ENCODE measurements at places on chromosomes 7 and 10.

DNA sequence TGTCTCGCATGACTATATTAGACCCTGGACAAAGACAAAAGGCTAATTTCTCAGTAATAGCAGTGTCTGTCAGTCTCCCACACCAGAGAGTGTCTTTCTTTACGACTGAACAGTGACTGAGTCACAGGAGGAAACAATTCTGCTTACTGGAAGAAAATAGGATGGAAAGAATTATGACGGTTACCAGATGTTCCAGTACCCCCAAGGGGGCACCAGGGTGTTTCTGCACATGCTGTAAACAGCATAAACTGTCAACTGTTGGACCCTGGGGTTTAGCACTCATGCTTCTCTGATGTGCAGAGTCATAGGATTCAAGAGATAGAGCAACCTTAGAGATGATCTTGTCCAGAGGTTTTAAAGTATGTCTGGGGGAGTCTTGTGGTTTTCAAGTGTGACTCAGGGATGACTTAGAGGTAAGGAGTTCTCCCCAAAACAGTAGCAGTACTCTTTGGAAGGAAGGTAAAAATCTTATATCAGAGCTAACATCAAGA, 291.7 kb downstream of the THSD7A start:
- DNase-seq: peak; percentile 63

GRCh38 chr10:122379537-122379936, 5.0 kb downstream of the PLEKHA1 start:
- DNase-seq: no peak

DNA sequence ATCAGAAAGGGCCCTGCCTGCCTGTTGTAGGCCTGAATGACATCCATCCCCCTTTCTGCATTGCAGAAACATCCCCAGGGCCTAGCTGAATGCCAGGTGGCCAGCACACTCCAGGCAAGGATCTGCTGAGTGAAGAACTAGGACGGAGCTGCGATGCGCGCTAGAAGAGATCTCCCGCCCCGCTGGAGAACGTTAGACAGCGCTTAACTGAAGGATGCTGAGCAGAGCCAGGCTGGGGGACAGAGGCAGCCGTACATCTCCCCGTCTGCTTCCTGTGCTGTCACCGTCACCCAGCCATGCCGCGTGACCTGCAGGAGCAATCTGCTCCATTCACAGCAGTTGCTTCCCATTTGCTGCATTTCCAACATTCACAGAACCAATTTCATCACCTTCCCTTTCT, 73.3 kb downstream of the FAM53B start:
- no peak for DNase-seq

DNA sequence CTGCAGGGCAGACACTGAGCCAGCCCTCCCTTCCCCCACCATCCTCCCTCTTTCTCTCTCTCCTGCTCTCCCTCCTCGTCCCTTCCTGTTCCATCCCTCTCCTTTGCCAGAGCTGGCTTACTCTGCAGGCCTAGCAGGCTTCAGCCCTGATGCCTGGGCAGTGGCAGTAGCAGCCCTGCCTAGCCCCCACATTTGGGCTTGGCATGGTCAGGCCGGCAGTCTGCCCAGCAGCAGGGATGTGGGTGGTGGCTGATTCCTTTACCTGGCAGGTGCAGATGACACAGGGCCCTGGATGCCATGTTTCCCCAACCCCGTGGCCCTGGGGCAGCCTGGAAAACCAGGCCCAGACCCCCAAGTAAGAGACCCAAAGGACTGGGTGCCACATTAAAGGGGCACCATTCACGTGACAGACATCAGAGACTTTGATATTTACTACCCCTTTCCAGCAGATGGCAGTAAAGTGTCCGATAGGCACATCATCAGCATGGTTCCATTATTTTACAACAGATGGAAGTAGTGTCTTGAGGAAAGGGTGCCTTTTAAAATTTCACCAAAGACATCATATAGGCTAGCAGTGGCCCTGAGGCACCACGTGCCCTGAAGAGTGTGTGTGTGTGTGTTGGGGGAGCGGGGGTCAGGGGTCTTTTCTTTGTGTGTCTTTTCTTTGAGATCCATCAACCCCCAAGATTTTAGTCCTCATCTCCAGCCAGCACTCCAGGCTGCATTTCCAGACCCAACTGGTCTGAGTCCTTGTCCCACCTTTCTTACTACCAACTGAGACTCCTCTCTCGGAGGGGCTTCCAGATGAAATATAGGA, 5.9 kb downstream of the KCP start:
- DNase-seq: peak; percentile 27

- DNase-seq: peak; percentile 65
Observed at GRCh38 chr10:62038609-62039190, 137.2 kb downstream of the ARID5B start.

GRCh38 chr10:51468424-51468823, 231.0 kb downstream of the CSTF2T start:
- peak; percentile 7 for DNase-seq

DNA sequence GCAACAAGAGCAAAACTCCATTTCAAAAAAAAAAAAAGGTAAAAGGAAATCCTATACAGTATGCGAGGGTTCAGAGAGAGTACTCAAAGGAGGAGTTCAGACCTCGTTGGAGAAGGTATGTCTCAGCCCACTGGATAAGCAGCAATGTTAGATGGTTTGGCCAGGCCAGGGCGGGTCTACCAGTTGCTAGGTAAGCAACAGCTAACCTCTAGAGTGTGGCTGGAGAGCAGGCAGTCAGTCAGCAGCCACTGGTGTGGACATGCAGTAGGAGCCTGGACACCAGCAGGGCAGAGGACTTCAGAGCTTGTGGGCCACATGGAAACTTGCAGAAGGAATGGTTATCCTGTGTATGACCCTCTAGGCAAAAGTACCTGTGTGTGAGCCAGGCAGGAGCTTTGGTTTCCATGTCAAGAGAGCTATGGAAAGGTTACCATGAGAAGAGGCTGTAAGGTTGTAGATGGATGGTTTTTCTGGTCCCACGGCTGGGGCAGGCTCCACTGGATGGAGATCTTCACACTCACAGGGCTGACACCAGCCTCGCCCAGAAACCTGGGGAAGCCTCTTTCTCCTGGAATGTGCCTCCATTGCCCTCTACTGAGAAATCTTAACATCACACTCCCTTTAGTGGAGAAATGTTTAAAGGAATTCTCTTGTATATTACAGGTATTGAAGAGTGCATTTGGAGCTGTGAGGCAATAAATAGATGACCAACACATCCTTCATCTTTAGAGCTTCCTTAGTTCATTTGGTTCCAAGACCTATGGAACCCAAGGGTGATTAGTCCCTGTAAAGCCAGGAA, 63.6 kb downstream of the CCDC186 start:
- no peak for DNase-seq

GRCh38 chr7:55381696-55382095, 16.6 kb downstream of the LANCL2 start:
- DNase-seq: no peak

DNA sequence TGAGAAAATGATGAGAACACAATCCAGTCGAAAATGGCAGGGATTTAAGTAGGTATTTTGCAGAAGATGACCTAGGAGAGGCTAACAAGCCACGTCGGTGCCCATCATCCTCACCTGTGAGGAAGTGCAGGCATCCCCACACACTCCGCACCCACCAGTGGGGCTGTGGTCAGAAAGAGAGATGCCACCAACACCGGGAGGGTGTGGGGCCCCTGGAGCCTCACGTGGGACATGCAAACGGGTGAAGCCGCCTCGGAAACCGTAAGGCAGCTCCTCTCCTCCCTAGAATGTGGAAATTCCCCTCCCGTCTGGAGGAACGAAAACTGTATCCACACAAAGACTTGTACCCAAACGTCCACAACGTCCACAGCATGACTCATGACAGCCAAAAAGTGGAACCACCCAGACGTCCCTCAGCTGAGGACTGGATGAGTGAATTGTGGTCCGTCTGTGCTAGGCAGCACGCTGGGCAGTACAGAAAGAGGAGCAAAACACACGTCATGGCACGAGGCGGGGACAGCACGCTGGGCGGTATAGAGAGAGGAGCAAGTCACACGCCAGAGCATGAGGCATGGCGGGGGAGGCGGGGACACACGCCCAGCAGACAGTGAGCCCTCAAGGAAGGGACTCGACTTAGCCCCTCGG, 246.0 kb downstream of the ELFN1 start:
- DNase-seq: no peak

DNA sequence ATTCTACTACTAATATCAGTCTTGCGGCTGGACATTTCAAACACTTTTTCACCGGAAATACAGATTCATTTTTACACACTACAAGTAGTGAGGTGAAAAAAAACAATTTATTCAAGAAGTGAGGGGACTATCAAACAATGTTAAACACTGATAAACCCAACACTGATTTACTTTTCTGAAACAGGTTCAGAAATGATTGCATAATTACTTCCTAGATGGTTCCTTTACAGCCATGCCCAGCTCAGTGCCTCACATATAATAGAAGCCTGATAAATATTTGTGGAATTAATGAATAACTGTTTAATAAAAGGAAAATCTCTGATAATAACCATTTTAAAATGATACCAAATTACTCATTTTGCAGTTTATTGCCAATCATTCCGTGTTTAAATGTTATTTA, 34.6 kb downstream of the FRA10AC1 start:
- no peak for DNase-seq

- peak; percentile 20 for DNase-seq
Observed at GRCh38 chr10:86876748-86877147, 80.7 kb downstream of the MMRN2 start.

GRCh38 chr7:5177060-5177459, 13.0 kb upstream of the WIPI2 start:
- DNase-seq: peak; percentile 70

Data from fibroblast of gingiva (primary cell).